Stimulated activated CD8-positive, alpha-beta memory T cell treated with anti-CD3 and anti-CD28 coated beads, Interleukin-12 subunit alpha, Interleukin-12 subunit beta, amount 100 ng/mL, for 1 hour (primary cell): ENCODE measurements at places on chromosomes 2 and 18.

- no peak for DNase-seq
Observed at GRCh38 chr2:190819840-190820301, 60.8 kb upstream of the GLS start.

DNA sequence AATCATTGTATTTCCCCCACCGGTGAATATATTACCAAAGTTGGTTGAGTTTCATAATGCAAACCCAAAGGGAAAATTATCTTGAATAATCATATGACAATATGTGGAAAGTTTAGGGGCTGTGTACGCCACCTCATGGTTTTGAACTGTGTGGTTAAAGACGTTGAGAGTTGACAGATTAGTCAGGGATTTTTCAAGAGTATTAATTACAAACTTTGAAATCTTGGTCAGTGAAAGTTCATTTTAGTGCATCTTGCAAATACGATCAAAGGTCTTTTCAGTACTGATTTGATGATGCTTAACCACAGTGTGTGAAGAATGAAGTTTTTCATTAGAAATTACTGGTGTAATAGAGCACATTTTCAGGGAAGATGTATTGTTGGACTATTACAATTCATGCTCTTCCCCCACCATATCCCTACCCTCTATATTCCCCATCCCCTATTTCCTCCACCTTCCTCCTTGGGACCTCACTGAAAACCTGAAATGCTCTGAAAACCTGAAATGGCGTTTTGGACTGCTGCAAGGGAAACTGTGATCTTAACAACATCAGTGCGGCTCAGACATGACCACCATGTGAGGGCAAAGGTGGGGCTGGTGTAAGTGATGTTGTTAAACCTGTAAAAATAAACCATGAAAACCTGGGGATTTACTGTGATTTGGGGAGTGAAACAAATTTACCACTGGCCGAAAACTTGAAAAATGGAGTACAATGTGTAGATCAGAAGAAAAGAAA lies 4.5 kb upstream of the BCL2L11 start:
- DNase-seq: no peak

- DNase-seq: no peak
Observed at GRCh38 chr2:149458502-149458901, 128.1 kb downstream of the LYPD6 start.

GRCh38 chr18:51622702-51623101 lies 425.2 kb upstream of the MEX3C start:
- no peak for DNase-seq

GRCh38 chr2:50582164-50582563 lies 449.8 kb downstream of the NRXN1 start:
- no peak for DNase-seq

DNA sequence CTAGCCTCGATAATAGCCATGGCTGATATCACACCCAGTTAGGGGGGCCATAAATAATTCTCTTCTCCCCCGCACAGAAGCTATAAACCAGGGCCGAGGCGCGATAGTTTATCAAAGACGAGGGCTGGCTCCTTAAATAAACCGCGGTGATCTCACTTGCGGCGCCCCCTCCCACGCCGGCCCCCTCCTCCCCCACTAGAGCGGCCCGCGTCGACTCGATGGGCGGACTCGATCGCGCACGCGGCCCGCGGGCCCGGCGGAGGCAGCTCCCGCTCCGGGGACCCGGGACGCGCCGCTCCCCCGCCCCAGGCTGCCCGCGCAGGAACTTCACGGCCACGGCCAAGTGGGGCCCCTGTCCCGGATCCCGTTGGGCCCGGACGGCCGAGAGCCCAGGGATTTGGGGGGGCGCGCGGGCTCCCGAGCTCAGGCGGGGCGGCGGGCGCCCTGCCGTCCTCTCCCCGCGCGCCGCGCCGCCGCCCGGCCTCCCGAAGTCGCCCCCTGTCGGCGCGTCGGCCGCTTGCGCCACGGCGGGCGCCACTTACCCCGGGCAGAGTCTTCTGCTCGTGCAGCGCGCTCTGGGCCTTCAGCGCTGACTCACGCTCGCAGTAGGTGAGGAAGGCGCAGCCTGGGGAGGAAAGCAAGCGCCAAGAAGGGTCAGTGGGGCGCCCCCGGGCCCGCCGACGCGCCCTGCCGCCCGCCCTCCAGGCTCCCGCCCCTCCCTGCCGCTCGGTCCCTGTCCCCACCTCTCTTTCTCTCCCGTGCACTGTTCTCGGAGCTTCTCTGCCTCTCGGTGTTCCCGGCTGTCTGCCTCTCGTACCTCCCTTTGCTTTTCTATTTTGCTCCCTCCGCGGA lies 80.4 kb downstream of the CELF4 start:
- DNase-seq: no peak

DNA sequence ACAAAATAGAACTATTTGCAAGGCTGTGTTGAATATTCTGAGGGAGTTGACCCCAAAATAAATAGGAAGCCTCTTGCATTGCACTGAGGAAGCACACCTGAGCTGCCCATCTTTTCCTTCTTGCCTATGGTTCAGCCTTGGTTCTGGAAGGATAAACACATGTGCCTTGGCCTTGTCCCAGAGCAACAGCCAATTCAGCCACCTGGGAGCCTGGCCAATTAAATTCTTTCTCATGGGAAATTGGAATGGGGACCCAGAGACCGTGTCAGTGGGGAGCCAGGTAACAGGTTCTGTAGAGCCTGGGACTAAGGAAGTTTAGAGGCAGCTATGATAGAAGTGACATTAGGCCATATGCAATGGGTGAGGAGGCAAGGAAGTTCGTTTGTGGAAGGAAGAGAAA lies 99.6 kb downstream of the KLF7 start:
- DNase-seq: no peak

DNA sequence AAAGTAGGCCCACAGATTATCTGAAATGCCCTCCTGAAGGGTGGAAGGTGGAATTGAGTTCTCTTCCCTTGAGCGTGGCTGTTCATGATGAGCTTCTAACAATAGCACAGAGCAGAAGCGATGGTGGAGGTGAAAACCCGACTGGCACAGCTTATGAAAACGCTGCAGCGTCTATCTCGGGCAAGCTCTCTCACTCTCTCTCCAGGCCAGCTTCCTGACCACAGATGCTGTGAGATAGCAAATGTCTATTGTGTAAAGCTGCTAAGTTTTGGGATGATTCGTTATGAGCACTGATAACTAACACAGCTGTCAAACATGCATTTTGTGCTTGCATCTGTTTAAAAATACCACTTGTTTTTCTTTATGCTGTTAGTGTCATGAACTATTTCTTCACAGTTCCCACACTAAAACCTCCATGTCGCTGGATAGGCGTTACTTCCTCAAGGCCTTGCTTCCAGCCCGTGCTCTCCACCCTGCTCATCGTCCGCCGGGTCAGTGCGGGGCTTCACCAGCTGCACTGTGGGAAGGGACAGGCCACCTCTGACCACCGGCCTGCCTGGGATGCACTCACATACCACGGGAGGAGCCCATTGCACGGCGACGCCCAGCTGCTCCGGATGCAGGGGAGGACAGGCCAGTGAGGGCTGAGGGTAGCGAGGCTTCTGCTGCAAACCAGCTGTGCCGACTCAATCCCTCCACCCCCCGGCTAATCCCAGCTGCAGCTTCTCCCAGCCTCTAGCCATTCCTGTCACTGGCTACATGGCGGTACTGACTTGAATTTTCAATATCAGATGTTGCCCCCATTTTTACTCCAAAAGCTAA lies 60.0 kb upstream of the OTOS start:
- no peak for DNase-seq

- no peak for DNase-seq
Observed at GRCh38 chr2:22247466-22247865, 1123.7 kb downstream of the TDRD15 start.

DNA sequence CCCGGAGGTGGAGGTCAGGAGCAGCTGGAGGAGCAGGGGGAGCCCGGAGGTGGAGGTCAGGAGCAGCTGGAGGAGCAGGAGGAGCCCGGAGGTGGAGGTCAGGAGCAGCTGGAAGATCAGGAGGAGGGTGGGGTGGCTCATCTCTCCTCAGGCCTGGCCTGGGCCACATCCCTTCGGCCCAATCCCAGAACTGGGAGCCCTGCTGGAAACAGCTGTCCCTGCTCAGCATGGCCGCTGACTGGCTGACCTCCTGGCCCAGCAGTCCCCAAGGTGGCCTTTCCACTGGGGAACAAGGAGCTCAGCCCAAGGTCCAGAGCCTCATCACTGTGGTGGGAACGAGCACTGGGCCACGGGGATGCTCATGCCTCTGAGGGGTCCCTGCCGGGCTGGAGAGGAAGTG lies 66.6 kb upstream of the LAPTM4A start:
- DNase-seq: no peak

GRCh38 chr2:217530392-217531090 lies 472.3 kb downstream of the TNS1 start:
- no peak for DNase-seq

DNA sequence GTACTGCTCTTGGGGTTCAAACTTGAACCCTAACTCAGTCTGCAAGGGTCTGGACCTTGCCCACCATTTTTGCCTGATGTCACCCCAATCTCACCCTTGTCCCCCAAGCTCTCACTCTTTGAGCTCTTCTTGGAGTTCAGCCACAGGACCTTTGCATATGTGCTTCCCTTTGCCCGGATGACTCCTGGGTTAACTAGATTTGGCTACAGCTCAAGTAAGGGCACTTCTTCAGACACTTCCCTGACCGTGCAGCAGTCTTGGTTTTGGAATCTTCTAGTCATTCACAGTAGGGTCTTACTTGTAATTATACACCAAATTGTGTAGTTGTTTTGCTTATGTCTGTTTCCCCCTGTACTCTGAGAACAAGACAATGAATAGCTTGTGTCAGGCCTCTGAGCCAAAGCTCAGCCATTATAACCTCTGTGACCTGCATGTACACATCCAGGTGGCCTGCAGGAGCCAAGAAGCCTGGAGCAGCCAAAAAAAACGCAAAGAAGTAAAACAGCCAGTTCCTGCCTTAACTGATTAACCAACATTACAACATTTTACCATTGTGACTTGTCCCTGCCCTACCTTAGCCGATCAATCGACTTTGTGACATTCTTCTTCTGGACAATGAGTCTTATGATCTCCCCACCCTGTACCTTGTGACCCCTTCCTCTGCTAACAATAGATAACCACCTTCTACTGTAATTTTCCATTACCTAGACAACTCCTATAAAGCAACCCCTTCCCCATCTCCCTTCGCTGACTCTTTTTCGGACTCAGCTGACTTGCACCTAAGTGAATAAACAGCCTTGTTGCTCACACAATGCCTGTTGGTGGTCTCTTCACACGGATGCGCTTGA lies 1.0 kb upstream of the MOGAT1 start:
- DNase-seq: no peak

DNA sequence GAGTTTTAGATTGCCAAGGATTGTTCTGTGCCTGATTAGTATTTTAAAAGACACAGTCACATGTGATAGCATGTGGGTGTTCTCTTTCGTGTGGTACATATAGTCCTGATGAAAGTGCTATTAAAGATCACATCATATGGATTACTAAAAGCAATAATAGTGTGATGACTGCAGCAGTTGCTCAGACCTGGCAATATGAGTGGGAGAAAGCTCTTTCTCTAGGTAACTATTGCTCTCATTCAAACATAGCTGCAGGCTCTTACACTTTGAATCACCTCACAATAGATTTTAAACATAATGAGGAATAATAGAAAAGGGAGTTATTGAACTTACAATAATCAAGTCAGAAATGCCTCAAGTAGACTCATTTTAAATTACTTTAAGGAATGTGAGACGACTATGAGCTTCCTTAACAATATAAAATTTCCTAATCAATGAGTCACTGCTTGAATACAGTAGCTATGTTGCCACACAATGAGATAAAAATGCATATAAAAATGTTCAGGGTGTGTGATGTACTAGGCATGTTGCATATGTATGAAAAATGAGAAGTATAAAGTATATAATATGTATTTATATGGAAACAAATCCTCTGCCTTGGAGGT lies 452.1 kb downstream of the TMX3 start:
- no peak for DNase-seq

GRCh38 chr2:108959401-108959800 lies 29.6 kb downstream of the EDAR start:
- DNase-seq: no peak

DNA sequence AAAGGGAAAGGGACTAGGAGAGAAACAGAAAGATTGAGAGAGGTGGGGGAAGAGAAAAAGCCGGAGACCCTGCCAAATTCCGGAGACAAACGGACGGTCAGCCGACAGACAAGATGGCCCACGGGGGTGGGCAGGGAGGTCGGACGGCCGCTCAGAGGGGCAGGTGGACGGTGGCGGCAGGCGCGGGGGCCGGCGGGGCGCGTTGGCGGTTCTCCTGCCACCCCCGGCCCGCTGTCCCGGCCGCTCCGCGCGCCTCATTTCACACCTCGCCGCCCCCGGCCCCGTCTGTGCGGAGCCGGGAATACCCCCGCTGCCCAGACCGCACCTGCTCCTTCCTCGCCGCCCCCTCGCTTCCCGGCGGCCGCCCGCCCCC lies 935 bp downstream of the SLC30A3 start:
- no peak for DNase-seq

- DNase-seq: no peak
Observed at GRCh38 chr2:191670076-191670475, 7.9 kb upstream of the NABP1 start.

DNA sequence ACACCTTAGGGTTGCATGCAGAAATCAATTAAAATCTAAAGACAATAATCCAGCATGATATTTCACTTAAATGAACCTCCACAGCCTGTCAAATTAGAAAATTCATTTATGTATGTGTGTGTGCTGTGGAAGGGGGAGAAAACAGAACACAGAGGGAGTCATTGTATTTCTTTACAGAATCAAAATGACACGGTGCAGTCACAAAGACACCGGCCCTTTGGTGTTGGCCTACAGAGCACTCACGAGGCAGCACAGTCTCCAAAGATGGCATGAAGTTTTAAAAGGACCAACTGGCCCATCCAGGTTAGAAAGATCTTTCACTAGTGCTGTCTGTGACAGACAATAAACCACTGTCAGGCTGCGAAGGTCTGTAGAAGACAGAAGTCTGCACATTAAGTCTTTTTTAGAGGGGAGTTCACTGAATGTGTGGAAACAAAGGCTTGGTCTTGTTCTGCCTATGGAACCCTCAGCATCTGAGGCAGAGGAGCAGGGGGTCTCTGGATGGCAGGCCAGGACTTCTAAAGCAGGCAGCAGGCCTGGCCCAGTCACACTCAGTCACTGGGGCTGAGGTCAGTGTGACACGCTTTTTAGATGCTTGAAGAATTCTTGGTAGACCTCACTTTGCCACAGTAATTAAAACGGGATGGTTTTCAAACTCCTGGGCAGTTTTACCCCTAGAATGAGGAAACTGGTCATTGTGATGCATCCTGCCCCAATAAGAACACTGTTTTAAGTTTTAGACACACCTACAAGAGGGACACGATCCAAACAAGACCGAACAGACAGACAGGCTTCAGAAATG lies 184.9 kb downstream of the AFF3 start:
- DNase-seq: no peak

GRCh38 chr2:95268211-95269035 lies 5.8 kb upstream of the PROM2 start:
- no peak for DNase-seq

GRCh38 chr2:20897874-20898453 lies 75.1 kb upstream of the LDAH start:
- DNase-seq: no peak

GRCh38 chr2:227341553-227341952 lies 16.5 kb downstream of the MFF start:
- DNase-seq: no peak

- no peak for DNase-seq
Observed at GRCh38 chr2:863732-864450, 86.8 kb upstream of the SNTG2 start.
